A549 treated with AZD2906 at 1 μM for 4 hours (cell line): ENCODE measurements at places on chromosomes 7 and 10. TPM values are rescaled to one million over a fixed set of nuclear protein-coding genes. Genes with fewer than 3 reads are reported as not detected.

Gene LLCFC1
- not detected in 5 replicates for total RNA-seq

Gene WNT2
- 0.05 TPM in 1 of 5 replicates, not detected in the others for total RNA-seq

Gene SPDYE16
- total RNA-seq, result 0.05 to 0.10 TPM in 2 of 5 replicates, not detected in the others

Gene CDK1
- total RNA-seq, result 78.9 to 93.8 TPM (median 83.7 TPM) in 5 replicates
